ENCODE measurements at places on chromosomes 7 and 10. TPM values are rescaled to one million over a fixed set of nuclear protein-coding genes. Genes with fewer than 3 reads are reported as not detected.

- no peak for DNase-seq
These were observed 136.8 kb downstream of the GALNT11 start for GRCh38 chr7:152162287-152162686.

DNA sequence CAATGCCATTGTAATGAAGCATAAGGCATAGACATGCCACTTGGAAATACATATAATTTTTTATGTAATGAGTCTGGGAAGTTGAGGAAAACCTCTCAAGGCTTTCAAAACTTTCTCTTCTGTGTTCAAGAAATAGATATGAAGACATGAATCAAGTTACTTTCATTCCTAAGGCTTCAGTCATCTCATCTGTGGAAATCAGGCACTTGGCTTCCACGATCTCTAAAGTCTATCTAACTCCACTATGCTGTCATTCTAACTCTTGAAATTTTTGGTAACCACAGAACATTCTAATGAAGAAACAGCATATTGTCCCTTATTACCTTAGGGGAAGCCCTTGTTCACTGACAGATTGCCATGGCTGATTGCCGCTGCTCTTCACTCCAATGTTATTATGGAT is 242.6 kb downstream of the CNTNAP2 start:
- no peak for DNase-seq

- DNase-seq: no peak
These were observed 7.3 kb upstream of the CABCOCO1 start for GRCh38 chr10:61655335-61655851.

DNA sequence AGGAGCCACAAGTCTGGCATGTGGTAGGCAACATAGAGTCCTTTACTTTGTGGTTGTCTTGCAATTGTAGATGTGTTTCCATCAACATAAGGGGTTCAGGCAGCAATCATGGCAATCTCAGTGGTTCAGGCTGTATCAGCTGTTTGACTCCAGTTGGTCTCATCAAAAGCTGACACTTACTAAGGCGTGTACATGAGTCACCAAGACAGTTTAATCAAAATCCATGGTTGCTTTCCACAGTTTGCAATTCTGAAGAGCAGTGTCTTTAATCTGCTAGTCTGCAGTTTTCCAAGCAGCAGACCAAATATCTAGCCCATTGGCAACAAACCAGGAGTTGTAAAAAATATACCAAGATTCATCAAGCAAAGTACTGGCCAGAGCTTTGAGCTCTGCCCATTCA is 210.2 kb downstream of the MDFIC start:
- DNase-seq: no peak

DNA sequence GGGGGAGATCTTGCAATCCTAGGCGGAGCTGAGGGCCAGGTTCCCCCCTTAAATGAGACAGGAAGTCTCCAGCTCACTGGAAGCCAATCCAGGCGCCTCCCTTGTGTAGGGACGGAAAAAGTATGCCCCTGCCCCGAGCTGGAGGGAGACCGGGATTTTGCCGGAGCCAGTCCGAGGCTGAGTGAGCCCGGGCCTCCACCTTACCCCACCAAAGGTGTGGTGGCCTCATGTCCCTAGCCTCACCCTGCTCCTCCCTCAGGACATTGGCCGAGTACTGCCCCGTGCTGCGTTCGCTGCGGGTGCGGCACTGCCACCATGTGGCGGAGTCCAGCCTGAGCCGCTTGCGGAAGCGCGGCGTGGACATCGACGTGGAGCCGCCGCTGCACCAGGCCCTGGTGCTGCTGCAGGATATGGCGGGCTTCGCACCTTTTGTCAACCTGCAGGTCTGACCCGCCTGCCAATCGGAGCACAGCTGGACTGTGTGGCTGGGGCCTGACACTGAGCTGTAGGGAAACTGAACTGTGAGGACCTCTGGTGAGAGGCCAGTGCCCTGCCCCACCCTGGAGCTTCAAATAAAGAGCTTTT is 2.0 kb downstream of the FBXL15 start:
- DNase-seq: no peak

GRCh38 chr10:56823849-56824248 is 462.8 kb upstream of the ZWINT start:
- no peak for DNase-seq

DNA sequence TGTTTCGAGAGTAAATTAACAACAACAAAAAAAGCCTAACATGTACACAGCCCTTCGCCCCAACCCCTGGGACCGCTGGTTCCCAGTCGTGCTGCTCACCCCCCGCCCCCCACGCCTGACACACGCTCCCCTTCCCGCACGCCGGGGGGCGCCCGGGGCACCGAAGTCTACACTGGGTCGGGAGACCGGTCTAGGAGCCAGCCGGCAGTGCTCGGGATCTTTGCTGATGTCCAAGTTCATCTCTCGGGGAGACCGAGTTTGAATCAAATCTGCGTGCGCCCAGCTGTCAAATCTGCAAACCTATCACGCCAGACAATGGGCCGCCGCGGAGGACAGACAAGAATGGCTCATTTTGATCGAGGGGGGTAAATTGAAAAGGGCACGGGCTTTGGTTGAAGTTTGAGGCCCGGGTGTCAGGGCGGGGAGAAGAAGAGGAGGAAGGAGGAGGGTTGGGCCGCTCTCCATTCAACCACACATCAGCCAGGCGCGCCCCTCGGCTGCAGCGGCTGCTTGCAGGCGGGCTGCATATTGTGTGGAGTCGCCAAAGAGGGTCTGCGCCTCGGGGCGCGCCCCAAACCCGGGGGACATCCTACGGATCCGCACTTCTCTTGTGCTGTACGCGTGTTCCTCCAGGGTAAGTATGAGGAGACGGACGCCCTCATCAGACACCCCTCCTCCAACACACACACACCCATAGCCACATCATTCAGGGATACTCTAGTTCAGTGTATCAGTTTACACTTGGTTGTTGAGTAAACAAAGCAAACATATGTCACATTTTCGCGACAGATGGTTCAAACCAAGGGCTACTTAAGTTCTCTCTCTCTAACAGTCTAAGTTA is 1.3 kb upstream of the GFRA1 start:
- DNase-seq: no peak

DNA sequence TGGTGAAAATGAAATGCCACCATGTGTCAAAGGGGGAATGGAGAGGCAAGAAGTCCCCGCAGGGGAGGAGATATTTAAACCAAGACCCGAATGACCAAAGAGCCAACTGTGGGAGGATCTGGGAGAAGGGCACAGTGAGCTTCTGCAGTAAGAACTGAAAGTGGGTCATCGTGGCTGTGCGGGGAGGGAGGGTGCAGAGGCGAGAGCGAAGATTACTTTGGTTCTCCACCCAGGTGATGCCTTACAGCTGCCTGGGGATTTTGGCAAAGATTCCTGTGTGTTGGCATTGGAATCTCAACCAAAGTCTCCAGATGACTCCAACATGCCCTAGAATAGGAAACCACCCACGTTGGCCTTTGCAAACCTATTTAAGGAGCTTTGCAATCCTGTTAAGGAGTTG is 44.2 kb upstream of the ADAM12 start:
- DNase-seq: no peak

DNA sequence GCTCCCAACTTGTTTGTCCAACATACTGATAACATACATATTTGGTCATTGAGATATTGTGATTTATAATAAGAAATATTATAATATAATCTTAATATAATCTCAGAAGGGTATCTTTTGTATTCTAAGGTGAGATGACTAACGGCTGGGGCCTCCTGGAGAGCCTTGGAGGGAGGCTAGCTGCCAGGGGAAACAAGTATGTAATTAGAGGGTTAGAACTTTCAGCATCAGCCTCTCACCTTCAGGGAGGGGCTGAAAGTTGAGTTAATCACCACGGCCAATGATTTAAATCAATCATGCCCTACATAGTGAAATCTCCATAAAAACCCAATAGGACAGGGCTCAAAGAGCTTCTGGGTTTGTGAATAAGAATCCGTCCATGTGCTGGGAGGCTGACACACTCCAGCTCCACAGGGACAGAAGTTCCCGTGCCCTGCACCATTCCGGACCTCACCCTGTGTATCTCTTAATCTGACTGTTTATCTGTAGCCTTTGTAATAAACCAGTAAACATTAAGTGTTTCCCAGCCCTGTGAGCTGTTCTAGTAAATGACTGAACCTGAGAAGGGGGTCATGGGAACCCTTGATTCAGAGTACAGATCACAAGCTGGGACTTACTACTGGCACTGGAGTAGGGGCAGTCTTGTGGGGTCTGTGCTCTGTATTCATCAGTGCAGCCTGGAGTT is 86.3 kb upstream of the STEAP1B start:
- DNase-seq: no peak

DNA sequence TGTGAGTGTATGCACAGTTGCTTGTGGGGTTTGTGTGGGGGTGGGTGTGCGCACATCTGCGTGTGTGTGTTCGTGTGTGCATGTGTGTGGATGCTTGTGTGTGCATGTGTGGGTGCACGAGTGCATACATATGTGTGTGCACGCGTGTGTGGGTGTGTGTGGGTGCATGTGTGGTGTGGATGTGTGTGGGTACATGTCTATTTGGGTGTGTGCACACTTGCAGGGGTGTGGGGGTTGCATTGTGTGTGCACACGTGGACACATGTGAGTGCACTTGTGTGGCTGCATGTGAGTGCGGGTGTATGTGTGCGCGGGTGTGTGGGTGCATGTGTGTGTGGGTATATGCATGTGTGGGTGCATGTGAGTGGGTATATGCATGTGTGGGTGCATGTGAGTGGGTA is 73.7 kb downstream of the NKX6-2 start:
- DNase-seq: no peak

- no peak for DNase-seq
These were observed 47.1 kb upstream of the OTUD1 start for GRCh38 chr10:23391821-23392220.

DNA sequence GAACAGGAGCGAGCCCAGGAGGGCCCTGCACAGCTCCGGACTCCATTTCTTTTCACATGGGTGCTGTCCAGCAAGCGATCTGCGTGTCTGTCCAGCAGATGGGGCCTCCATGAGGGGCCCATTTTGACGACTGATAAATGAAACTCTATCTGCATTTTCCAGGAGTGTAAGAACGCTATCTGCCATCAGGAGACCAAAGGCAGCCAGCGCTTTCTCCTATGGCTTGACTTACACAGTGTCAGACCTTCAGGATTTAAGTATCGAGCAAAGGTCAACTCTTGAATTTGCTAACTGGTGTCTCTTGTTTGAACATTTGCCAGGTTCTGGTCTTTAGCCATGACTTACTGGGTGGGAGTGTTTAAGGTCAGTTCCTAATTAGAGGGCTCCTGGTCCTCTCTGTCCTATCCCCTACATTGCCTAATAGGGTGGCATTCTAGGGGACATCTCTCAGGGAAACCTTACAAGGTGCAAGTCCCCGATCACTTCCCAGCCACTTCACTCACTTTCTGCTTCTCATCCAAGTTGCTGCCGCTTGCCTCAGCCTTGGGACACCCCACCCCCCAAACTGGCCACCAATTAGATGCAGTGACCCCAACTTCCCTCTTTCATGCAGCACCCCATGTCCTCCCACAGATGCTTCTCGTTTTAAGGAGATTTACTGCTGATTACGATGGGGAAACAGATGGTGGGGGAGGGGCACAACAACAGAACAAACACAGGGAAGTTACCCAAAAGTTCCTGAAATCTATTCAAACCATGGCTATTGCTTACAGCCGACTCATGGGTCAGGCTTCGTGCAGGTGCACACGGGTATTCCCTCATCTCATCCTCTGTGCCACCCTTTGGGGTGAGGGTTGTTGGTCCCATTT is 20.0 kb downstream of the VSIR start:
- no peak for DNase-seq

- DNase-seq: no peak
These were observed 9.6 kb downstream of the NEURL1 start for GRCh38 chr10:103502849-103503660.

- DNase-seq: no peak
These were observed 15.3 kb downstream of the GPRIN2 start for GRCh38 chr10:46541017-46541661.

DNA sequence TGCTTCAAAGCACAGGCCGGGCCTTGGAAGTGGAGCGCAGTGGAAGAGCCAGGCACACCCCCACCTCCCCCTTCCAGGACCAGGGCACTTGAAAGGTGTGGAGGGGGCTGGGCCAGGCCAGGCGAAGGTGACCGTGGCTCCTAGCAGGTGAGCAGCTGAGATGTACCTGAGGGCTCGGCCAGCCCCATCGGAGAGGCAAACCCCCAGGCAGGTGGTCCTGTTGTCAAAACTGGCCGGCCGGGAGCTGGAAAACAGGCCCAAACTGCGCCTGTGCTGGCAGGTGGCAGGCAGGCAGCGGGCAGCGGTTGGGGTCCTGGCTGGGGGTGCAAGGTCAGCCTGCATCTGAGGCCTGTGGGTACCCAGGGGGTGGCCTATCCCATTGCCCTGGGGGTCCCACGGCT is 96.4 kb upstream of the DNAAF5 start:
- no peak for DNase-seq

GRCh38 chr10:128026615-128027300 is 99.5 kb downstream of the MKI67 start:
- DNase-seq: no peak

GRCh38 chr10:33227489-33227888 is 107.0 kb downstream of the NRP1 start:
- DNase-seq: no peak

DNA sequence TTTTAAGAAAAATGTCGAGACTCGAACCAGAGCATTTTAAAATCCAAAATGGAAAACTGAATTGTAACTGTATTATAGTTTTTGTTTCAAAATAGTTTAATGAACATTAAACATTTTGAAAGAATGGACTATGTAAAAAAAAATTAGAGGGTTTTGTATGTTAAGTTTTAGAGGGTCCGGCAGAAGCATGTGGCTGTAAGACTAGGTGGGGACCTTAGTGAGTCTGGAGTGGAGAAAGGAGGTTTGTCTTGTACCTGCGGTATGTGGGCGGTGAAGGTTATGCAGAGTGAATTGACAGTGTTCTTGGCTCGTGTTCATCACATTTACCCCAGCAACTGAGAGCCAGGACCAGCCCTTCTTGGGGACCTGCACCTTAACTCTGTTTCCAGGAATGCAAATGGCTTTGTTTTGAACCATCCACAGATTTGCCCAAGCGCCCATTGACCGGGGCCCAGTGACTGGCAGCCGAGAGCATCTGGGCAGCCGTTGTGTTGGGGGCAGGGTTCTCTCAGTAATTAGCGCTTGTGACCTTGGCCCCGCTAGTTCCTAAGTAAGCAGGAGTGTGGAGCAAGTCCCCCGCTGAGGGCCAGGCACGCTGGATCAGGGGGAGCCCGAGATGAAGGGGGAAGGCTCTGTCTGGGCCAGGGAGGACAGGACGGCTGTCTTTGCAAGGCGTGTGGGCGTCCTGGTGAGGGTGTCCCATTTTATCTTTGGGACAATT is 1.4 kb upstream of the KLF6 start:
- no peak for DNase-seq

GRCh38 chr7:99631295-99632109 is 14.8 kb downstream of the ZSCAN25 start:
- no peak for DNase-seq

NKX2-3 gene
- not detected for polyA plus RNA-seq

H2BK1 gene
- polyA plus RNA-seq: not detected

RELN gene
- polyA plus RNA-seq: 4.3 TPM

LMBR1 gene
- polyA plus RNA-seq: 12.2 TPM

AKR1C3 gene
- 0.43 TPM for polyA plus RNA-seq

TMEM176B gene
- not detected for polyA plus RNA-seq

CLRN3 gene
- not detected for polyA plus RNA-seq

KLHL7 gene
- 31.7 TPM for polyA plus RNA-seq

GIMAP6 gene
- not detected for polyA plus RNA-seq

EBF3 gene
- polyA plus RNA-seq: 0.31 TPM

NPC1L1 gene
- polyA plus RNA-seq: not detected

DENND10 gene
- 86.8 TPM for polyA plus RNA-seq

EPO gene
- not detected for polyA plus RNA-seq

PCDH15 gene
- not detected for polyA plus RNA-seq

Data from BJ (cell line).